ENCODE measurements at places on chromosomes 6 and 20.

DNA sequence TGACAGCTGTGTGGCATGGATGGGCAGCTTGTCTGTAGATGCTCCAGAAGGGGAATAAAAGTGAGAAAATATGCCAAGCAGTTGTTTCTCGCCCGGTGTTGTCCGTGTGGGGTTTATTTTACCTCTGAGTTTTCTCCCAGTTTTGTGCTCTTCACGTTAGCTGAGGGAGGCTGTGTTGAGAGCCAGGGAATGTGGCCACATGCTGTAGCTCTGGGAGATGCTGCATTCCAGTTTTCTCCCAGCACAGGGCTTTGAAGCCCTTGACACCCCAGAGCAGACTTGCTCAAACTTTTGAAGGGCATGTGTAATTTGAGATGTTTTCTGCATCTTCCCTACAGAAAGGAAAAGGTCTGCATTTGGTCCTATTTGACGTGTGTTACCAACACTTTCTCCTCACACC is 67.7 kb downstream of the RREB1 start:
- no peak for DNase-seq

GRCh38 chr6:110277100-110277665 is 81.0 kb downstream of the METTL24 start:
- no peak for DNase-seq

GRCh38 chr6:162615016-162615705 is 112.4 kb downstream of the PRKN start:
- DNase-seq, result no peak

GRCh38 chr6:112956696-112957535 is 609.8 kb downstream of the RFPL4B start:
- no peak for DNase-seq

GRCh38 chr20:63782051-63782471 is 42.5 kb downstream of the SLC2A4RG start:
- peak; percentile 73 for DNase-seq

GRCh38 chr6:33616913-33617312 is 4.2 kb upstream of the ITPR3 start:
- DNase-seq, result no peak

DNA sequence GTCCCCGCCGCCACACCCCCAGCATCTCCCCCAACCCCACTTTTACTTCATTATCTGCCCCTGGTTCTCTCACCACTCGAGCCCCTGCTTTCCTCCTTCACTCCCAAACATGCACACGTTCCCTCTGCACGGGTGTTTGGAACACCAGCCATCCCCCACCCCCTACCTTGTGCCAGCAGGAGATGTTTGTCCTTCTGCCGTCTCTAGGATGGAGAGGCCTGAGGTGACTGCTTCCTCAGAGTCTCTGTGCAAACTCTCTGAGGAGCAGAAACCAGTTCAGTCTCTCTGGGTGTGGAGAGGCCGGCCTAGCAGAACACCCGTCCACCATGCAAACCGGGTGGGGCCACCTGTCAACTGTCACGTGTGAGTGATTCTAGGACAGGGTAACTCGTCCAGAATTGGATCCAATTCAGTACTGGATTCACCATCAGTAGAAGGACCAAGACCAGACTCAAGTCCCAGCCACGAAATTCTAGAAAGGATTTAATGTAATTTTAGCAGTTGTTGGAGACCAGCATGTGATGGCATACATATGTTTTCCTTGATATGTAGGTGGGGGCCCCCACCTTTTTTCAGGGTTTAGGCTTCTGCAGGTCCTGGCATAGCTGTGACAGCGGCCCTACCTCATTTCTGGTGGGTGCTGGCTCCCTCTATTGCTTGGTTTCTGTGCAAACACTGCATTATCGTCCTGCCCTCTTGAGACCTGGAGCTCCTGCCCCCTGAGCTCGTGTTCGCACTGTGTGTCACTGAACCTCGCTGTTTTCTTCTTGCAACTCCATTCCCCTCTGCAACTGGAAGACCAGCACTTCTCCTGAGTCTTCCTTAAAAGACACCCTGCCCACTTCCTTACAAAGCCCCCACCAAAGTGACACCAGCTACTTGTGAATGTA is at the start of gene RAET1E:
Gene RAET1E (minus strand): TSS at position 259 of the 890 bp plus-strand sequence. CDS start 7,212 bp downstream, outside the sequence.
- DNase-seq, result no peak

DNA sequence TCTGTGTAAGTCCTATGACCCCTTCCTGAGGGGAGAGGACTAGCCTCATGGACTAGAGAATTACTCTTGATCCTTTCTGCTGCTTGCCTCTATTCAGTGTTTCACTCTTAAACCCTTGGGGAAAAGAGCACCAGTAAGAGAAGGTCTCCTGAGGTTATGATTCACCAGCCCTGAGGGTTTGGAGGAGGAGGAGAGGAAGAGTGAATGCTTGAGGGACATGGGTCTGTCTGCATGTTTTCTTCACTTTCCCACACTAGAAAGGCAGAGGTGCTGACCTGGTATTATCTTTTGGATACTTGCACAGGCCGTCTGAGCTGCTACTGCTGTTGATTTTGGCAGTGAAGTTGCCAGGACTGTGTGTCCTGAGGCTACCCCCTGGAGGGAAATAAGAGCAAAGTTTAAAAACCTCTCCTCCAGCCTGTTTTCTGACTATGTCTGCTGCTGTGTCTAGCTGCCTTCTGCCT is 78.3 kb downstream of the CD109 start:
- DNase-seq, result no peak

DNA sequence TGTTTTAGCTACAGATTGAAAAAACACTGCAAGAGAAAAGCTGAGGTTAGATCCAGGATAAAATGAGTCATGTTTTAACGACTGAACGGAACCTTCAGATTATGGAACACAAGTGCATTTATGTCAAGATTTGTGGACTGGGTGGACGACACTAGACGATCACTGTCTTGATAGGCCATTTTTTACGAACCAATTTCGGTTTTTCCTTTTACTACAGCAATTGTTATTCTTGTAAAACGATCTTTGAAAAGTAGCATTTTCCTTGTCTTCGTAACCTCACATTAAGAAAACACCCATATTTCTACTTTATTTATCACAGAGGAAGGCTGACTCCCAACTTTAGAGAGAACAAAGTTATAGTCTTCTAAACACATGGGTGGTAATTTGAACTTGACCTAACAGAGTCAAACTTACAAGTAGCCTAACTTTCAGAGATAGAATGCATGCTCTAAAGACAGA is 294.2 kb upstream of the TCF21 start:
- no peak for DNase-seq

GRCh38 chr20:1292620-1293019 is 26.5 kb downstream of the SNPH start:
- no peak for DNase-seq

GRCh38 chr20:16615199-16615598 is 42.0 kb upstream of the KIF16B start:
- DNase-seq, result no peak

Measured in T-helper 1 cell (primary cell).